ENCODE measurements at places on chromosomes 12 and 14.

GRCh38 chr12:97398704-97399103, 63.9 kb upstream of the RMST start:
- DNase-seq: no peak

DNA sequence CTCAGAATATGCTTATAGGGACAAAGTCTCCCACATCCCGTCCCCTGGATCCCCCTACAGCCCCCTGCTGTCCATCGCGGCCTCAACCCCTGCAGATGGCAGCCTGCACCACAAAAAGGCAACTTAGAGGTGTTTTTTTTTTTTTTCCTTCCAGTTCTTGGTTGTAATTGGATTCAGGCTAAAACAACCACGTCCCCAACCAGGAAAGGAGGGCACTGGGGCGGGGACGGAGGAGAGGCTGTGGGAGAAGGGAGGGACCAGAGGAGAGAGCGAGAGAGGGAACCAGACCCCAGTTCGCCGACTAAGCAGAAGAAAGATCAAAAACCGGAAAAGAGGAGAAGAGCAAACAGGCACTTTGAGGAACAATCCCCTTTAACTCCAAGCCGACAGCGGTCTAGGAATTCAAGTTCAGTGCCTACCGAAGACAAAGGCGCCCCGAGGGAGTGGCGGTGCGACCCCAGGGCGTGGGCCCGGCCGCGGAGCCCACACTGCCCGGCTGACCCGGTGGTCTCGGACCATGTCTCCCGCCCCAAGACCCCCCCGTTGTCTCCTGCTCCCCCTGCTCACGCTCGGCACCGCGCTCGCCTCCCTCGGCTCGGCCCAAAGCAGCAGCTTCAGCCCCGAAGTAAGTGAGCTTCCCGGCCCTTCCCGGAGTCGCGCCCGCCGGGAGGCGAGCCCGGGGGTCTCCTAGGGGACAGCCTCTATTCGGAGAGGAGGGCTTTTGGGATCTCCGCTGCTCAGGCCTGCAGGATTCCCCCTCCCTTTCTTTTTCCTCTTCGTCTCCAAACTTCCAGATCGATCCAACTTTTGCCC, at the start of gene MMP14:
Gene MMP14 (plus strand): TSS at position 285 of the 813 bp plus-strand sequence. CDS start 233 bp downstream, at position 518.
- DNase-seq: no peak

GRCh38 chr12:54368709-54369596, 4.7 kb upstream of the GPR84 start:
- peak; percentile 37 for DNase-seq

DNA sequence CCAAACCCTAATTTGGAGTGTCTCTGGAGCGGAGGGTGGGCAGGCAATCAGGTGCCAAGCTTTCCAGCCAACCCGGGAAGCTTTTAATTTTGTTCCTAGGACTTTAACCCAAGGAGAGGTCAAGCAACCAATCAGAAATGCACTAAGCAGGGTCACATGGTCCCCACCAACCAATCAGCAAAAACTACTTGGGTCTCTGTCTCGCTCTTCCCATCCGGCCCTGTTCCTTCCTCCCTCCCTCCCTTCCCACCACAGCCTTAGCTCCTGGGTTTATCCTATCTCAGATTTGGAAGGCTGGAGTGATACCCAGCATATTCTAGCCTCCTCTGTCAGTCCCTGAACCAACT, 7.3 kb downstream of the HOXC5 start:
- no peak for DNase-seq

DNA sequence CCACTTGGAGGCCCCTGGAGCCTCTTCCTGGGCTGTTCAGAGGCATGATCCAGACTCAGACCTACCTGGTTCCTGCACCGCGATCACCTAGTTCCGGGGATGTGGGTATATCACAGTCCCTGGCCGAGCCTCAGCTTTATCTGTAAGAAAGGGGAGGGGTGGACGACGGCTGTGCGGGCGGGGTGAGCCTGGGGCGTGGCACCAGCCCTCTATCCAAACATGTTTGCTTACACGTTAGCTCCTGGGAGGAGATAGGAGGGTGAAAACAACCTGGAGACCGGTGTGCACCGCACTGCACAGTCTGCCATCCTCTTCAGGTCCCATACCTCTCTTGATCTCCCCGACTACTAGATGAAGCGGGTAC, 1.2 kb downstream of the ANKRD9 start:
- DNase-seq: no peak

- DNase-seq: no peak
Measured at GRCh38 chr14:60561845-60562746, 53.1 kb downstream of the SIX6 start.

- DNase-seq: no peak
Measured at GRCh38 chr12:123030686-123031085, 50.2 kb downstream of the ARL6IP4 start.

- DNase-seq: no peak
Measured at GRCh38 chr12:1629338-1630132, 504 bp downstream of the WNT5B start.

DNA sequence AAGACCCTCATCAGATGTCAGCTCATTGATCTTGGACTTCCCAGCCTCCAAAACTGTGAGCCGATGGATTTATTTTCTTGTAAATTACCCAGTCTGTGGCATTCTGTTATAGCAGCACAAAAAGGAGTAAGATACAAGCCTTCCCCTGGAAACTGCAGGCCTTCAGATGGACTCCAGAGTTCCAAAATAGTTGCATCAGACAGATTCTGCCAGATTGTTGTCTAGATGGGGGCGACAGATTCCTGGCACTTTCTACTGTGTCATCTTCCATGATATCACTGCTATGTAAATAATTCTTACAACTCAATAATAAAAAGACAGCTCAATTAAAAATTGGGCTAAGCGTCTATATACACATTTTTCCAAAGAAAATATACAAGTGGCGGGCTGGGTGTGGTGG, 17.2 kb upstream of the MARK3 start:
- no peak for DNase-seq

- no peak for DNase-seq
Measured at GRCh38 chr12:57110104-57111030, 795 bp downstream of the STAT6 start.

DNA sequence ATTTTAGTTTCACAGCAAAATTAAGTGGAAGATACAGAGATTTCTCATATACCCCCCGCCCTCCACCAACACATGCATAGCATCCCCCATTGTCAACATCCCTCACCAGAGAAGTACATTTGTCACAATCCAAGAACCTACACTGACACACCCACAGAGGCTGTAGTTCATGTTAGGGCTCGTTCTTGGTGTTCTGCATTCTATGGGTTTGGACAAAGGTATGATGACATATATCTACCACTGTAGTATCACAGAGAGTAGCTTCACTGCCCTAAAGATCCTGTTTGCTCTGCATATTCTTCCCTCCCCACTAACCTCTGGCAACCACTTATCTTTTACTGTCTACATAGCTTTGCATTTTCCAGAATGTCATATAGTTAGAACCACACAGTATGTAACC, 444.6 kb upstream of the DCN start:
- no peak for DNase-seq

DNA sequence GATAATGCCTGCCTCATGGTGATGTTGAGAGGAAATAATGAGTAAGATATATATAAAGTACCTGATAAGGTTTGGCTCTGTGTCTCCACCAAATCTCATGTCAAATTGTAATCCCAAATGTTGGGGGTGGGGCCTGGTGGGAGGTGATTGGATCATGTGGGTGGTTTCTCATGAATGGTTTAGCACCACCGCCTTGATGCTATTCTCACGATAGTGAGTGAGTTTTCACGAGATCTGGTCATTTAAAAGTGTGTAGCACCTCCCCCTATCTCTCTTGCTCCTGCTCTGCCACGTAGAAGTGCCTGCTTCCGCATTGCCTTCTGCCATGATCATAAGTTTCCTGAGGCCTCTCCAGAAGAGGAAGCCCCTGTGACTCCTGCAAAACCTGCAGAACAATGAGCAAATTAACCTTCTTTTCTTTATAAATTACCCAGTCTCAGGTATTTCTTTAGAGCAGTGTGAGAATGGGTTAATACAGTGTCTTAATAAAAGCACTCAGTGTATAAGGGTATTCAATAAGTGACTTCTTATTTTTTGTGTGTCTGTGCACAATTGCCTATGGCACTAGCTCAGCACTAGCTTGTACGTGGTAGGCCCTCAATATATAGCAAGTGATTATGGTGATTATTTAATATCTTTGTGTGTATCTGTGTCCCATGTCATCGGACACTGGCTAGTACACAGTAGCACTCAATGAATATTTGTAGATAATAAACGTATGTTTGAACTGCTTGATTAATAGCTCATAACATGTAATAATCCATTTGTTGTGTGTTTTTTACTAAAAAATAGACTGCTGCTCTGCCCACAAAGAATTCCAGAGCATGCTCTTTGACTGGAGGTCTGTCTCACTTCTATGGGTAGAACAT, 138.1 kb upstream of the LMNTD1 start:
- no peak for DNase-seq
